ENCODE measurements at places on chromosomes 12 and 14.

- DNase-seq, result no peak
Observed at GRCh38 chr14:53331247-53331646, 178.1 kb upstream of the DDHD1 start.

DNA sequence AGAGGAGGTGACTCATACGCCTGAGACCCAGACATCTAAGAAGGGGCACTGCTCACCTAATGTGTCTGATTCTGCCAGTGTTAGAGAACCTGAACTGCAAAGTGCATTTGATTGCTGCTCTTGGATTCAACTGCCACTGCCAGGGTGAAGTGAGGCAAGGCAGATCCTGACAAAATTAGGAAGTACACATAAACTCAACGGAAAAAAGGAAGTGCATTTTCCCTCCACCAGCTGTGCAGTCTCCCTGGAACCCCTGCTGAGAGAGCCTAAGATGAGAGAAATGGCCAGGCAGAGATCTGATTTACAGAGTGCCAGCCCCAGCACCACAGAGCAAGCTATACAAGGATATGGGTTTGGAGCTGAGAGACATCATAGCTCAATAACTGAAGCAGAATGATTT, 215.3 kb downstream of the SEC23A start:
- DNase-seq, result no peak

GRCh38 chr12:120847814-120848213, 56.3 kb downstream of the SPPL3 start:
- no peak for DNase-seq

DNA sequence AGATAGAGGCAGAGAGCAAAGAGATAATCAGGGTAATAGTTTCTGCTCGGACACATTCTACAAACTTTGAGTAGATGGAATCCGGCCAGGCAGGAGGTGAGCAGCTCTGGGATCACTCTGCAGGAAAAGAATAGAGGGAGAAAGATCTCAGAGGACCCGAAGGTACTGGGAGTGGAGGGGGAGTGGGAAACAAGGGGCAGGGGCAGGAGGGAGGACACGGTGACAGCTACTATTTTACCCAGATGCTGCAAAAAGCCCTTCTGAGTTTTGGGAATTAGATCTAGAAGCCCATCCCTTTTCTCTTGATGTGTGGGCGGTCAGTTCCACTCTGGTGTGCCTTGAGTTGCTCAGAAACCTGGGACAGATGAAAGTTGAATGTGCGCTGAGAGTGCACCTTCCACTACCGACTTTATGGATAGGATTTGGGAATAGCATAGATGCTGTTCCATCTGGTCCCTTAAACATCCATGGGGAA, 556 bp downstream of the GPRC5A start:
- no peak for DNase-seq

DNA sequence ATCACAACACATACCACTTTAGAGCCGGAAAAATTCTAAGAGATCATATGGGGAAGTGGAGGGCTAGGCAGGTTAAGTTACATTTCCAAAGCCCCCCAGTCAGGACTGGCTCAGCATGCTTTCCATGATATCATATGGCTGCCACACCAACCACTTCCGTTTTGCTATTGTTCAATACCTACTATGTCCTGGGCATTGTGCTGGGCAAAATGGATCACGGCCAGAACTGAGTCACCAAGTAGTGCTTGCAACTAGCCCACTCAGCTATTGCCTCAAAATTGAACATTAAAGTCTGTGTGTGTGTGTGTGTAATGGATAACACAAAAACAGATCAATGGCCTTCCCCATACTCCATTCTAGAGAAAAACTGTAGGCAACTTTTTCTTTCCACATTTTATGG, 22.7 kb downstream of the WIF1 start:
- no peak for DNase-seq

DNA sequence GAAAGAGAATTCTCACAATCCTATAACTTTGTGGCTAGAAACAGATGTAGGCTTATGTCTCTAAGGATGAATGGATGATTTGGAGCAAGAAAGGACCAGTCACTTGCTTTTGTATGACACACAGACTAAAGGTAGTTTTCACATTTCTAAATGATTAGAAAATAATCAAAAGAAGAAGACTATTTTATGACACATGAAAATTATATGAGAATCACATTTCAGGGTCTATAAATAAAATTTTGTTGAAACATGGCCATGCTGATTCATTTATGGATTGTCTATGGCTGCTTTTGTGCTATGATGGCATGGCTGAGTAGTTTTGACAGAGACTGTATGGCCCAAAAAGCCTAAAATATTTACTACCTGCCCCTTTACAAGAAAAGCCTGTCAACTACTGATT, 49.4 kb upstream of the FRMD6 start:
- no peak for DNase-seq

GRCh38 chr14:36221112-36221511, 44.6 kb upstream of the PTCSC3 start:
- DNase-seq, result no peak

DNA sequence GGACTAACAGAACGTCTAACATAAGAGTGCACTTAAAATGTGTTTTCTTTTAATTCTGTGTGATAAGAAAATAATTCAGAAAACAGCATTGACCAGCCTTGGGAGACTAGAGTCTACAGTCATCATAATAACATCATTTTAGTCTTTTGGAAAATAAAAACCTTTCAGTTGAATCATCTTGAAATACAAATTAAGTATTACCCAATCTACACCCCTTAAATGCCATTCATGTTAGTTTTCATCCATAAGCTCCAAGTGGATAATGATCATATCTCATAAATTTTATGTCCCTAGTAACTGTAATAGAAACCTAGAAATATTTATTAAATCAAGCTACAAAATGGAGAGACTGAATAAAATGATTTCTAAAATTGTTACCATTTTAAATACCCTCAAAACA, 32.4 kb downstream of the EPS8 start:
- DNase-seq, result no peak

GRCh38 chr12:25972783-25973182, 14.3 kb downstream of the RASSF8 start:
- DNase-seq, result no peak

- DNase-seq, result no peak
Observed at GRCh38 chr14:99936738-99937474, 128.3 kb upstream of the EVL start.

DNA sequence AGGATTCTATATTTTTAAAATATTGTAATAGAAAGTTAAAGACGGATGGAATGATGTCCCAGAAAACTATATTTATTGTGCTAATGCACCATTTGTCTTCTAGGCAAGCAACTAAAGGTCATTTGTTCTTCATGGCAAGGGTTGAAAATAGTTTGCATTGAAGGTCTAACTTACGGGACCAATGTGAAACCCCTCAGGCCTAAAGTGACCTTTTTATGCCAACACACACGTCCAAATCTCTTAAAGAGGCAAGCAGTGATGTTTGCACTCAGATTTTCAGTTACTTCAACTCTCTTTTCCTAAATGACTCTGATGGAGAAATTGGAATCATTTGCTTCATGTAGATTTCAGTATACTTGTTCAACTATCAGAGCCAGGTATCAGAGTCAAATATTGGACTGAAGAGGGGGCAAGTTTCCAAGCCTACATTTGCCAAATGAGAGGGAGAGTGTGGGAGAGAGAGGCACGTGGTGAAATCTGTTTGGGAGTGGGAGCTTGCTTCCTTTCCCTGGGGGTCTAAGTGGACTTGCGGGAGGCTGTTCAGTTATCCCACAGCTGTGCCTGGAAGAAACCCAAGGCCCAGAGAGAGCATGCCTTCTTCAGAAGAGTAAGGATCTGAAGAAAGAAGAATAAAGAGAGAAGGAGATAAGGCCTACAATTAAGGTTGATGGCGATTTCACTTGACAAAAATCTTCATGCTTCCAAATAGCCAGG, 459.8 kb downstream of the BCAT1 start:
- no peak for DNase-seq

- DNase-seq, result no peak
Observed at GRCh38 chr14:63545431-63545830, 2.3 kb upstream of the PPP2R5E start.

DNA sequence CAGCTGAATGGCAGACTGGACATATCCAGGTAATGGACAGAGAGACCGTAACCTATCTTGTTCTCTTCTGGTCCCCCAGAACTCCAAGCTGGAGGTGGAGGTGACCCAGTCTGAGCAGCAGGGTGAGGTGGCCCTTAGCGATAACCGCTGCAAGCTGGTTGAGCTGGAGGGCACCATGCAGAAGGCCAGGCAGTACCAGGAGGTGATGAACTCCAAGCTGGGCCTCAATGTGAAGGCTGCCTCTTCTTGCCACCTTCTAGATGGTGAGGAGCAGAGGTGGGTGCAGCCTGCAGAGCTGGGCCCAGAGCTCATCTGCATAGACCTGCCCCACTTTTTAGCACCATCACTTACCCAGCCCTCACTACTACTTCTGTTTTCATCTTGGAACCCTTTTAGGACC, 7.2 kb upstream of the KRT86 start:
- DNase-seq, result no peak

DNA sequence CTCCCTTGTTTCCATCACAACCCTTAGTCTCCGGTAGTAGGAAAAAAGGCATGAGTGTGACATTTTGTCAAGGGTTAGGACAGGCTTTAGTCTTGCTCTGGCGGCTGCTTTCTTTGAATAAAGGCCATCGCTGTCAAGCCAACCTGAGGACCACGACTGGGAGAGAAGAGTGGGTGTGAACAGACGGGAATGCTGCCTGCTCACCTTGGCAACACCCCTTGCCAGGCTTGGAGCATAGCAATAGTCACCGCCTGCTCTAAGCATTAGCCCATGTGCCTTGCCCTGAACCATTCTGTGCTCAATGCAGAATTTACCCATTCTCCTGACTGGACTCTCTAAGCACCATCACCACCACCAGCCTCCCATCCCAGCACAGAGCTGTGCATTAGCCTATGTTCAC, 36.2 kb downstream of the SPTB start:
- no peak for DNase-seq

DNA sequence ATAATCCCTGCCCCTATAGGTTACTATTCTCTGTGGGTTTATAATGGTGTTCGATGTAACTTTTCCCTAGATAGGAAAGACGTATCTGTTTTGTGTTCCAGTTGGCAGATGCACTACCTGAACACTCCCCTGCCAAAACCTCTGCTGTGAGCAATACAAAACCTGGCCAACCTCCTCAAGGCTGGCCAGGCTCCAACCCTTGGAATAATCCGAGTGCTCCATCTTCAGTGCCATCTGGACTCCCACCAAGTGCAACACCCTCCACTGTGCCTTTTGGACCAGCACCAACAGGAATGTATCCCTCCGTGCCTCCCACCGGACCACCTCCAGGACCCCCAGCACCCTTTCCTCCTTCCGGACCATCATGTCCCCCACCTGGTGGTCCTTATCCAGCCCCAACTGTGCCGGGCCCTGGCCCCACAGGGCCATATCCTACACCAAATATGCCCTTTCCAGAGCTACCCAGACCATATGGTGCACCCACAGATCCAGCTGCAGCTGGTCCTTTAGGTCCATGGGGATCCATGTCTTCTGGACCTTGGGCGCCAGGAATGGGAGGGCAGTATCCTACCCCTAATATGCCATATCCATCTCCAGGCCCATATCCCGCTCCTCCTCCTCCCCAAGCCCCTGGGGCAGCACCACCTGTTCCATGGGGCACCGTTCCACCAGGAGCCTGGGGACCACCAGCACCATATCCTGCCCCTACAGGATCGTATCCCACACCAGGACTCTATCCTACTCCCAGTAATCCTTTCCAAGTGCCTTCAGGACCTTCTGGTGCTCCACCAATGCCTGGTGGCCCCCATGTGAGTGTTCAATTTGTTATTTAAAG, 11.3 kb downstream of the MAPK1IP1L start:
- no peak for DNase-seq

DNA sequence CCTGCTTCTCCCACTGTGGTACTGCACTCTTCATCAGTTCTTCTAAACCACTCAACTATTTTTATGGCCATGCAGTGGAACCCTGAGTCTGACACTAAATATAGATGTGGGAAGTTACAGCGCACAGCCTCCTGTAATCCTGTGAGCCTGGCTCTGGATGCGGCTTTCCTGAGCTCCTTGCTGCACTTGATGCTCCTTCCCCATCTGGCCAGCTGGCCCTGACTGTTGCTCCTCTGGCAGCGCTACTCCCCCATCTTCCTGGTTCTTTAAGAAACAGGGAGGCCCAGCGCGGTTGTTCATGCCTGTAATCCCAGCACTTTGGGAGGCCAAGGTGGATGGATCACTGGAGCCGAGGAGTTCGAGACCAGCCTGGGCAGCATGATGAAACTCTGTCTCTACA, 24.6 kb downstream of the IQSEC3 start:
- DNase-seq, result no peak

DNA sequence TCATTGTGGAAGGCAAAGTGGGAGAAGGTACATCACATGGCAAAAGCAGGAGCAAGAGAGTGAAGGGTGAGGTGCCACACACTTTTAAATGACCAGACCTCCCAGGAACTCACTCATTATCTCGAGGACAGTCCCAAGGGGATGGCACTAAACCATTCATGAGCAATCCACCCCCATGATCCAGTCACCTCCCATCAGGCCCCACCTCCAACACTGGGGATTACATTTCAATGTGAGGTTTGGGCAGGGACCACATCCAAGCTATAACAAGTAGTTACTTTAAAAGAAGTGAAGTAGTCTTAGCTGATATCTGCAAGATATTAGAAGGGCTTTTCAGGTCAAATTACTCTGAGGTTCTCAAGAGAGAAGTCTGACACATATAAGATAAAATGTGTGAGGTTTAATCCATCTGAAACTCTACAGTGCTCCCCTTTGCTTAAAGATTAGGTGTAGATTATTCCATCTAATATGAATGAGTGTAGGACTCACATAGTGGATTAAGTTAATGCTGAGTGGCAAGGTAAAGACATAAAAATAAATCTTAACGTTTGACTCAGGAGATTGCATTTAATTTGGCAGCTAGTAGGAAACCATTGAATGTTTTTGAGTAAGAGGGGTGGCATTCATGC, 130.8 kb downstream of the TMX1 start:
- no peak for DNase-seq

GRCh38 chr14:54685286-54685845, 118.4 kb downstream of the SAMD4A start:
- no peak for DNase-seq

GRCh38 chr12:2963154-2963759, 4.1 kb downstream of the TEAD4 start:
- no peak for DNase-seq

- no peak for DNase-seq
Observed at GRCh38 chr14:37615582-37616289, 20.3 kb downstream of the TTC6 start.

GRCh38 chr14:104031384-104031783, 54.1 kb upstream of the ASPG start:
- no peak for DNase-seq

Data from amniotic stem cell (primary cell).